Stimulated activated CD8-positive, alpha-beta memory T cell treated with anti-CD3 and anti-CD28 coated beads, Interleukin-15, amount 100 ng/mL, for 1 hour (primary cell): ENCODE measurements at places on chromosomes 7 and 10.

- no peak for DNase-seq
Observed at GRCh38 chr10:110706690-110707098, 62.6 kb downstream of the RBM20 start.

DNA sequence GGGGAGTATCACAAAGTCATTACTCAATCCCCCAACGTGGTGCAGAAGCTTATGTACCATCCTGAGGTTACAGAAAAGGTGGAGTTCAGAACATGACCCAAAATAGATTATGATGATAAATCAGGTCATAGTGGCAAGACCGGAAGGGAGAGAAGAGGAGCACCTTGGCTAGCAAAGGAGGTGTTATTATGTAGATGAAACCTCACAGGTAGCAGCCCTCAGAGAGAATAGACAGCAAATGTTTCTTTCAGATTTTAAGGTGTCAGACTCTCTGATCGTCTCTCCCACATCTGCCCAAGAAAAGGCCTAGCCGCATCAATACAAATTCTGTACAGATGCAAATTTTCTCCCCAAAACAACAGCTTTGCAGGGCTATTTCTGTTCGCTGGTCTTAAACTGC is 88.3 kb upstream of the SEMA3D start:
- DNase-seq = no peak

DNA sequence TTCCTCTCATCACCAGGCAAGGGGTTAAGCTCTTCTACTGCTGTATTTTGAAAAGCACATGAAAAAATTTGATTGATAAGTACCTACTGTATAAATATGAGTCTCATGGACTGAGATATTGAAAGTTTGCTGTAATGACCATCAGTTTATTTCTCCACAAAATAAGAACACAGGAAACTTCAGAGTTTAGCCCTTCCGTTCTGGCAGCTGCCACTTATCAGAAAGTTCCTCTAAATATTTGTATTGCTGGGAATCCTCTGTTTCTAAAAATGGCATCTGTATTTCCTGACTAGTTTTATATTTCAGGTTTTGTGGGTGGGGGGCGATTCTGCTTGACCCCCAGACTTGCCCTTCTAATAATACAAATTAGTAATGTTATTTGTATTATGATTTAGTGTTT is 92.0 kb downstream of the LYZL2 start:
- no peak for DNase-seq

GRCh38 chr7:123270570-123270969 is 70.8 kb upstream of the SLC13A1 start:
- DNase-seq = no peak

- DNase-seq = no peak
Observed at GRCh38 chr10:118332236-118332635, 9.9 kb downstream of the FAM204A start.

DNA sequence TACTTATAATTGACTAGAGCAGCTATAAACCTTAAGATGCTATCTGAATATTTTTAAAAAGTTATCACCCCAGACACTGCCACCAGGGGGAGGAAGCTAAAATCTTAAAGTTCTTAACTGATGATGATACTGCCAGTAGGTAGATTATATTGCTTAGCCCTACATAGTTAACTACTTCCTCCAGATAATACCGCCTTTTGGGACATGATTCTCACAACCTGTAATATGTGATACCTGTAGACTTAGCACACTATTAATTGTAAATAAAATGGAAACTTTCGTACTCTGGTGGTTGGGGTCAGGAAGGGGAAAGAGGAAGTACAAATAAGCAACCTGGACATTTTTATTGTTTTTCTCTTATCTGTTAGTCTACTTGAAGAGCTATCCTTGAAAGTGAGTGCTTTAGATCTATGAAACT is 268.9 kb downstream of the ADK start:
- DNase-seq = no peak

DNA sequence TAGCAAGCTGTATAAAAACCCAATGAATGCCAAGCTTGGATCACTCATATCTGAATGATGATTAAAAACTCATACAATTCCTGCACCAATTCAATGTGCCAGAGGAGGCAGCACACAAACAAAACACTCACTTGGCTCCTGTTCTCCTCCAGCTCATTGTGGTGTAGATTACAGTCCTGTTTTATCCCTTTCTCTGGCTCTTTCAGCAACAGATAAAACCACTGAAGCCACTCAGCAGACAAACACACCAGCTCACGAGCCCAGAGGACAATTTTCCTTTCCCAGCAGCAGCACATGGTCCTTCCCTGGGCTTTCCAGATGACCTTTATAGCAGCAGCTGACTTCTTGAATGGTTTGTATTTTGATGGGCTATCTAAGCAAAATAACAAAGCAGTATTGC is 107.3 kb upstream of the STARD3NL start:
- DNase-seq = no peak

DNA sequence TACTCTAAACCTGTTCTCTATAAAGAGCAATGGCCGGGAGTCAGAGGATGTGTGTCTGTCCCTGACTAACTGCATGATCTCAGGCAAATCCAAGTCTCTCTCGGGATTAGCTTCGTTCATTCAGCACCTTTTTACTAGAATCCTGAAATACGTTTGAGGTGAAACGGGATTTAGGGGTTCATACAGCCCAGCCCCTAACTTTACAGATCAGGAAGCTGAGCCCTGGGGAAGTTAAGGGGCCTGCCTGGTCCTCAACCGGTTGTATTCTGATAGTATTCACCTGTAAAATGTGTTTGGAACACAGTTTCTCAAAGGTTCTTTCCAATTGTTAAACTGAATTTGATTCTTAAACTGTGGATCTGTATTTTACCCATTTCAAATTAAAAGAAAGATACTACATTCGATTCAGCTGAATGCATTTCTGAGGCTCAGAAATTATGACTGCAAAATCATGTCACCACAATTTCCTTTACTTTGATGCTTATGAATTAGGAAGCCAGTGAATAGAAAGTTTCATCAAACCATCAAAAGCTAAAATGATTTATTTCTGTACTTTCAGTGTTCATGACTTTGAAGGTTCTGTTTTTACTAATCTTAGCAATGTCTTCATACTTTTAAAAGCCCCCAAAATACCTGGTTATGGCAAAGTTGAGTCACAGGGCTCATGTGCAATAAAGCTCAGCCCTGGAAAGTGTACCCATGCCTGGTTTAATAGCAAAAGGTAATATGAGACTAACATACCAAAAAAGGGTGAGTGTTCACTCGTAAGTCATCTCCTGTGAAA is 28.9 kb upstream of the EZH2 start:
- no peak for DNase-seq

DNA sequence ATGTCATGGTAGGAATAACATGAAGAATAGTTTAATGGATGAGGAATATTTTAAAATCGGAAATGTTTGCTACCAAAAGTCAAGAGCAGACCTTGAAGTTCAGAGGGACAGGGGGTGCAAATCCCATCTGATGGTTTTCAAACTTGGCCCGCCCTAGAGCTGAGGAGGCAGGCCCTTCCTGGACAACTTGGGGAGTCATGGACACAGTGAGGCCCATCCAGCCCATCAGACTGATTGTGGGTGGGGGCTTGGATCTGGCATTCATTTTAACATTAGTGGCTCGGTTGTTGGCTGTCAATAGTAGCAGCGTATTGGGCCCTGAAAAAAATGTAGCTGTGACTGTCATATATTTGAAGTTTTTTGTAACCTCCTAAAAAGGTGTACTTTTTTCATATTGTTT is 2.0 kb downstream of the C10orf90 start:
- no peak for DNase-seq

GRCh38 chr7:49564379-49564714 is 209.1 kb upstream of the VWC2 start:
- no peak for DNase-seq

DNA sequence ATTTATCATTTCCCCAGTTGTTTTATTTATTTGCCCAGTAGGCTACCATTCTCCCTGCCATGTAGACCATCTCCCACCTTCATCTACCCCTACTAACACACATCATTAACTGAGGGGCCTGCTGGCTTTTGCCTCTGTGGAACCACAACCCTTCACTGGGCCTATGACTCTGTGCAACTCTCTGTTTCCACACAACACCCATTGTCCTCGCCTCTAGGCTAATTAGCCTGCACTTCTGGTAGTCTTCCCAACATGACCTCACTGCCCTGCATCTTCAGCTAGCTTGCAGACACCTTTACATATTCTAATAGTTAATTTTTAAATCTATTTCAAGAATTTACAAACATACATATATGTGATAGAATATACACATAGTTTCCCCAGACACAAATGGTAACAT is 7.5 kb downstream of the ANKIB1 start:
- DNase-seq = no peak

GRCh38 chr7:2661602-2662272 is 26.3 kb upstream of the AMZ1 start:
- DNase-seq = no peak

GRCh38 chr7:3135626-3136025 is 92.0 kb upstream of the CARD11 start:
- no peak for DNase-seq

DNA sequence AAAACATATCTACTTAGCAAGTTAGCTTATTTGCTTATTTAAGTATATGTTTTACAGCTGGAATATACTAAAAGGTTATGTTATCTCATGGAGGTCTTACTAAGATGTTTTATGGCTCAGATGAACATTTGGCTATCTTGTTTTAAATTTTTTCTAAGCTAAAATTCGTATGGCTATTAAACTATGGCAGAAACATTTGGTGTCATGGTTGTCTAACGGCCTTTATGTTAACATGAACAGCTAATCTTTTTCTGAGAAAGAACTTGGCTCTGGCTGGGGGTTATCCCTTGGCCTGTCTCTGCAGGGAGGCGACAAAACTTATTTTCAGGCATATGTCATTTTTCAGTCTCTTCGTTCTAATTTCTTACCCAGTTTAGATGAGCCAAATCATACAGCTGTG is 101.5 kb upstream of the MTPN start:
- DNase-seq = no peak

DNA sequence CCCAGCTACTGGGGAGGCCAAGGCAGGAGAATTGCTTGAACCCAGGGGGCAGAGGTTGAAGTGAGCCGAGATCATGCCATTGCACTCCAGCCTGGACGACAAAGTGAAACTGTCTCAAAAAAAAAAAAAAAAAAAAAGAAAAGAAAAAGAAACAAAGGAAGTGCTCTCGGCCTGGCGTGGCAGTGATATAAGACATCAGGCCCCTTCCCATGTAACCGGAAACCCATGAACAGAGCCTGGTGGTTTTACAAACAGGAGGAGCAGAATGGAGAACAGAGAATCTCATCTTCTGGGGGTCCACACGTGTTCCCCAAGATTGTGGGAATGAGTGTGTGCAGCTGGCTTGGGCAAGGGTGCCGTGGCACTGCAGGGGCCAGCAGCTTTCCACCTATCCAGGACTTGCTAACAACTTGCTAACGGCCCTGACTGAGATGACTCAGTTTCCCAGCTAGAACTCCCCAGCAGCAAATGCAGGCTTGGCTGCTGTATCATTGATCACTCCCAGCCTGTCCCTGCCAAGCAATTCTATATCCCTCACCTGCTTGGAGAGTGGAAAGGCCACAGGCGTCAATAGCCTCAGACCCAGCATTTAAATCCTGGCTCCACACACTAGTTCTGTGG is 103.0 kb downstream of the COL26A1 start:
- no peak for DNase-seq

DNA sequence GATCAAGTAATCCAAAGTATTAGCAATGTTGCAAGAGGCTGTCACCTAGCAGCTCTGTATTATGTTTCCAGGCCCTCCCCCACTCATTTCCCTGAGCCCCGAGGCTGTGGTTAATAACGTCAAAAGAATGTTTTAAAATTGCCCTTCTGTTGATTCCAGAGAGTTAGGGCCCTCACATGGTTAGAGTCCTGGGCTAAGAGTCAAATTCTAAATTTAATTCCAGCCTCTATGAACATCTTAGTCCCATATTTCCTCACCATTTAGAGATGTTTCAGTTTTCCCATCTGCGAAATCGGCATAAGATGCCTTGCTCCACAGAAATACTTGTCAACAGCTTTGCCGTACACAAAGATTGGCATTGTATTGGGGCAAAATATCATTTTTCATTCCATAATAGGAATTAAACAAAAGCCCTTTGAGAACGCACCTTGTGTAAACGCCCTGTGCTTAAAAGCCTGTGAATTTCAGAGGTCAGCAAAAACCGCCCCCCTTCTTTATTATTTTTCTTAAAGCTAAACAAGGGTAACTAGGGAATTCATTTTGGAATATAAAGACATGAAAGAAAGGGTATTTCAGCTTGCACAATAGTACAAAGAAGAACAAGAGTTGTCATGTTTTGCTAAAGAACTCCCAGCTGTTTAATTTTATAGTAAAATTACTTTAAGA is 135.8 kb downstream of the ARID5B start:
- no peak for DNase-seq

DNA sequence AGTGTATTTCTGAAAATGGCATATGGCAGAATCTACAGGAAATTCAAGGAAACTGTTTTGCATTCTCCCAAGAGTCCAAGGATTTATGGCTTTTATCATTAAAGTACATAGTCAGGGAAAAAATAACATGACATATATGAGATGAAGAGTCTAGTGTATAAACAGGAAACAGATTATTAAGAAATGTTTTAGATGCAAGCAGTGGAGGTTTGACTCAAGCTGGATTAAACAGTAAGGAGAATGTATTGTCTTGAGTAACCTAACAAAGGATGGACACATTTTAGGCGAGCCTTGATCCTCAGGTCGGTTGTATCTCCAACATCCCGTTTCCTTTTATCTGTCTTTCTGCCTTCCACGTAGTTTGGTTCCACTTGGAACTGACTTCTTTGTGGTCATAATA is 17.9 kb downstream of the OR6B1 start:
- DNase-seq = no peak

- DNase-seq = no peak
Observed at GRCh38 chr10:123381224-123381623, 227.0 kb downstream of the BUB3 start.

DNA sequence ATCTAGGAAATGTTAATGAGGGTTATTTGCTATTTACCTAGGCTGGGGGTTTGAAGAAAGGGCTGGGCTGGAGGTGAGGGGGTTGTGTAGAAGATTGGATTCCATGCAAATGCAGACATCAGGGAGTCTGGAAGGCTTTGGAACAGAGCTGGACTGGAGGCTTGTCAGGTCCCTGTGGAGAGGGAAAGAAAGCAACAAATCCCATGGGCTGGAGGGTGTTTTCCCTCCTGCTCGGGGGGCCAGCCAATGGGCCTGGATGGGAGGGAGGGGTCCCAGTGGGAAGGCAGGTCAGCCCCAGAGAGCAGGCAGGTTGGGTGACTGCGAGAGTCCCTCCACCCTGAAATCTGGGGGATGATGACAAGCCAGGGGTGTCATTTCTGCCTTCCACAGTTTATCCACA is 431.8 kb downstream of the RPS24 start:
- DNase-seq = no peak

DNA sequence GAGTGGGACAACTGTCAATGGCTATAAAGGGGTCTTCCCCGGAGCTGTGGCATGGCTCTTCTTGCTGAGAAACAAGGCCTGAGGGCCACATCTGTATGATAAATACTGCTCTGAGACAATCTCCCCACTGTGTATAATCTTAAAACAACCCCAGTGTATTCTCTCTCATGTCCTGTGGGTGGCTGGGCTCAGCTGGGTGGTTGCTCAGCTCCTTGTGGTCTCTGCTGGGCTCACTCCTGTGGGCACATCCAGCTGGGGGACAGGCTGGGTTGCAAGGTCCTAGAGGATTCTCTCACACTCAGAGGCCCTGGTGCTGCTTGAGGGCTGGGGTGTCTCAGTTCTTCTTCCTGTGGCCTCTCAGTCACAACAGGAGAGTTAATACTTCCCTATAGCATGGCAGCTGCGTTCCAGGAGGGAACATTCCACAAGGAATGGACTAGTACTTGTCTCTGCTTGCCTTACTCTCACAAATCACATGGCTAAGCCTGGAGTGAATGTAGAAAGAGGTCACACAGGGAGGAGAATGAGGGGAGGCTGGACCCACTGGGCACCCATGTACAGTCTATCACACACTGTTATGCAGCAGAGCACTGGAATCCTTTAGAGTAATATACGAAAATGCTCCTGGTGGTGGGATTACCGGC is 4.5 kb upstream of the EEPD1 start:
- no peak for DNase-seq
